LNCaP clone FGC (cell line): ENCODE measurements at places on chromosomes 1 and 21.

DNA sequence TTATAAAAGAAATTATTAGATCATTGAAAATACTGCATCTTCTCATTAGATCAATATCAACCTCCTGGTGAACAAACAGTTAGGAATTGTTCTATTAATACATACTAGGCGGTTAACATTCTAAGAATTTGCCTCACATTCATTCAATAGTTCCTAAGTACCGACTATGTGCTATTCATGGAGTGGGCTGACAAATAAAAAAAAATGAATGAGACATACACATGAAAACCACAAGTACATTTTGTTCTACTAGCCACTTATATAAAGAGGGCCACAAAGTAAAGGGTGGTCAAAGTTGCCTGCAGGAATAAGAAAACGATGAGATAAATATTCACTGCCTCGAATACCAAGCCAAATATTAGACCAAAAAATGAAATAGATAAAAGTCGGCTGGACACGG, 294.4 kb downstream of the SDCCAG8 start:
- DNase-seq: no peak

- no peak for DNase-seq
These were observed 268.2 kb upstream of the NR5A2 start for GRCh38 chr1:199759268-199759730.

DNA sequence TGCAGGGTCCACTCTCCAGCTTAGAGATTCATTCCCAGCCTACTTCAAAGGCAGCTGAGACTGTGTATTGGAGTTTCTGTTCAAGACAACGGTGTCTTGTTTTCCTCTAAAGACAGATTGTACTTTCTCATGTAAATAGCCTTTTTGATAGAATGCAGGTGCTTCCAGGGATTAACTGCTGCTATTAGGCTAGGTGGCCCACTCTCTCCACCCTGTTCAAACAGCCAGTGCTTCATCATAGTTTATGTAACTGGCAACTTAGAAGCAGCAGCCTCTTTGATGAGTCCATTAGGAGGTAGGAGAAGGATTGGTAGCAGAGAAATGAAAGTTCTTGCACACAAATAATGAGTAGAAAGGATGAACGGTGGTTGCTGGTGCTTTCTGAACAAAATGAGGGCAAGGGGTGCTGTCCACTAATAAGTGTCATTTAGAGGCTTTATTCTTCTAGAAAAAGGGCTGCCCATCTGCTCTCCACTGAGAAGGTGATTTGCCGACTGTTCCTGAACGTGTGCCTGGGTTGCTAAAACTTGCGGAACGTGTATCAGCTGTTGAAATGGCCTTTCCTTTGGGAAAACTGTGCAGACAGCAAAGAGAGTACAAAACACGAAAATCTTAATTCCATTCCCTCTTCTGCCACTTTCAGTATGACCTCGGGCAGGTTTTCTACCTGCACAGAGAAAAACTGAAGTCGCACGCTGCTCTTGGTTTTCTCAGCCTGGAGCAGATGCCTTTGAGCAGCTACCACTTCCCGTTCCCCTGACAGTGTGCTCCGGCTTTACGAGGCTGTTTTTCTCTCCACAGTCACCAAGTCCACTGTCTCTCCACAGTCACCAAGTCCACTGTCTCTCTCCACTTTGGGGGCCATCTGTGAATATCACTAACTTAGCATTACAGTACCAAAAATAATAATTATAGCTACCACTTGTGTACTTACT, 228.9 kb downstream of the KIF26B start:
- no peak for DNase-seq

- DNase-seq: no peak
These were observed 159.4 kb downstream of the DHRS3 start for GRCh38 chr1:12458571-12458970.

- no peak for DNase-seq
These were observed 397.9 kb downstream of the NPHP4 start for GRCh38 chr1:5594056-5594956.

GRCh38 chr21:42744520-42745445, 91.4 kb downstream of the PDE9A start:
- no peak for DNase-seq

DNA sequence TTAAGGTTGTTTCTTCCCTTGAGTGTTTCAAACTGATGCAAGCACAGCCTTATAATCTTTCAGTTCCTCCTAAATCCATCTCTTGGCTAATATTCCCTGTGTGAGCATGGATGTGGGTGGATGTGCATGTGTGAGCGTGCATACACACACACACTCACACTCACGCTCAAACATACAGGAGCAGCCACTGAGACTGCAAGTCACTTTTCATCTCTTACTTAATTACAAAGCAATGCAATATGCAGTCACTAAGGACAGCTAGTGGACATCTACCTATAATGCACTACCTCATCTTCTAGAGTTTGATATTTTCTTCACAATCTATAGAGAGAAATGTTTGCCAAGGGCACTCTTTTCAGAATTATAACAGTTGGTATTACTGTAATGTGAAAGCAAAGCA, 1.4 kb downstream of the ESRRG start:
- DNase-seq: no peak

- DNase-seq: no peak
These were observed 199.4 kb upstream of the CACYBP start for GRCh38 chr1:174800216-174800851.

GRCh38 chr1:66315671-66316070, 218.3 kb upstream of the SGIP1 start:
- DNase-seq: no peak

GRCh38 chr1:179953974-179954492, 577 bp upstream of the CEP350 start:
- DNase-seq: no peak

DNA sequence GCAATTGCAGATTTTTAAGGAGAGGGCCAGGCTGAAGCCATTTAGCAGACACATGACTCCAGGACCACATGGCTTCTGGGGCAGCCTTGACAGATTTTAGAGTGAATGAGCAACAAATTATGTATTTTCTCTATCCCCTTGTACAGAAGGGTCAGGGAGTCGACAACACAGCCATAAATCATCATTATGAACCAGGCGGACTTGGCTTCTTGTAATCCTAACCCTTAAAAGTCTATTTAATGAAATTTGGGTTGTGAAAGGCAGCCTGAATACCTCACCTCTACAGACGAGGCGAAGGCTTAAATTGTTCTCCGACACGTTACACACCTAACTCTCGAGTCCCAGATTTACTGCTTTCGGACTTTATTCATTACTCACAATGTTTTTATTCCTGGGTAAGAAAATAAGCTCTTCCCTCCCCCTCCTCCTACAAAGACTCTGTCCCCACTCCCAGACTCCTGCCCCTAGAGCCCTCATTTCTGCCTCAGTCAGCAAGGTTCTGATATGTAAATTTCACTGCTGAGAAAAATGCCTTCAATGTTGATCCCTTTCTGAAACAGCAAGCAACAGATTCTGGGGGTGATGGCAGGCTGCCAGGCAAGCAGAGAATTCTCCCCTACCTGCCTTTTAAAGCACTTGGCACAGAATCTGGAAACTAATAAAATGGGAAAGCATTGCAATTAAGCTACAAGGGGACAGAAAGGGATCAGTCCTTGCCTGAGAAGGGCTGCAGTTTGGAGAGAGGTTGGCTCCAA, 51.6 kb downstream of the PLPP3 start:
- DNase-seq: no peak

GRCh38 chr1:66476774-66477173, 57.2 kb upstream of the SGIP1 start:
- no peak for DNase-seq

- no peak for DNase-seq
These were observed 4.8 kb downstream of the AMPD2 start for GRCh38 chr1:109624201-109625010.

GRCh38 chr1:212225416-212225815, 59.8 kb upstream of the PPP2R5A start:
- no peak for DNase-seq

- DNase-seq: no peak
These were observed 1.6 kb downstream of the SLC30A1 start for GRCh38 chr1:211577277-211577818.

DNA sequence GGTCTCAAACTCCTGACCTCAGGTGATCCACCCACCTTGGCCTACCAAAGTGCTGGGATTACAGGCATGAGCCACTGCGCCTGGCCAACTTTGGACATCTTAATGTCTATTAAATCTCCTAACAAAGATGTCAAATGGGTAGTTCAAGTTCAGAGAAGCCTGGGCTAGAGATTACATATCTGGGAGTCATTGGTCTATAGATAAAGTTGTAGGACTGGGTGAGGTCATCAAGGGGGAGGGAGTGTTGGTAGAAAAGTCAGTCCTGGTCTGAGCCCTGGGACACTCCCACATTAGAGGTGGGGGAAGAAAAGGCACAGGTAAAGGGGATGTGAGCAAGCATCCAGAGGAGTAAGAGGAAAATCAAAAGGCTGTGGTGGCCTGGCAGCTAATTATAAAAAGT, 6.6 kb downstream of the UBIAD1 start:
- no peak for DNase-seq
